Hematopoietic multipotent progenitor cell treated with erythropoietin and hydrocortisone succinate and interleukin-3 and kit ligand, for 17 days (in vitro differentiated cells): ENCODE measurements at places on chromosomes 12 and 14.

DNA sequence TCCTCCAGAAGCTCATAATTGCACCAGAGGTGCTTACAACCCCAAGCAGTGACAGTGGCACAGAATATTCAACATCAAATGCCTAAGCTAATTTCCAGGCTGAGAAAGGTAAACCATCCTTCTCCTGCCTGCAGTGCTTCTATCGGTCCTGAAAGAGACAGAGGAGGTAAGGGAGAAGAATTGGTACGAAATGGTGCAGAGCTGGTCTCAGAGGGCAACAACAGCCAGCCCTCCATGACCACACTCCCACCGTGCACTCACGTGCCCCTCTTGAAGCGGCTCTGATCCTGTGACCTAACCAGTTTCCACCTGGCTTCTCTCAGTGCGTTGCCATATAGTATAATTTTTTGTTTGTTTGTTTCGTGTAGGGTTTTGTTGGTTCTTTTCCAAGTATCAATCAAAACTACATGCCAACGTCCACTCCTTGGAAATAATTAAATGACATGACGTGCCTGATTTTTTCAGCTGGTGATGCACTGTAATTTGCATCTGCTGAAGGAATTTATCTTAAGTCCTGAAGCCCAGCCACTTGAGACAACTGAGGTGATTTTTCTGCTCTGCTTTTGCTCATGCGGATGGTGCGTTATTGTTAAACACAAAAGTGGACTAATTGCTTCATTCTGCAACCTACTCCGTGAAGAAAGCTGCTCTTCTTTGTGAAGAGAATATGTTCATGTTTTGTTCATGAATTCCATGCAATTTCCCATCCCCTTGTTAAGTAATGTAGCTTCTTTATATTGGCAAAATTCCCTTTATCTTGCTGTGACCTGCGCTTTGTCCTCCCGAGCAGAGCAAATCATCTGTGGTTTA is 1.3 kb upstream of the ATP2A2 start:
- no peak for DNase-seq

- no peak for DNase-seq
Observed at GRCh38 chr12:113889891-113890581, 76.1 kb downstream of the RBM19 start.

GRCh38 chr14:88007608-88008007 is 2.7 kb downstream of the GPR65 start:
- DNase-seq: no peak

DNA sequence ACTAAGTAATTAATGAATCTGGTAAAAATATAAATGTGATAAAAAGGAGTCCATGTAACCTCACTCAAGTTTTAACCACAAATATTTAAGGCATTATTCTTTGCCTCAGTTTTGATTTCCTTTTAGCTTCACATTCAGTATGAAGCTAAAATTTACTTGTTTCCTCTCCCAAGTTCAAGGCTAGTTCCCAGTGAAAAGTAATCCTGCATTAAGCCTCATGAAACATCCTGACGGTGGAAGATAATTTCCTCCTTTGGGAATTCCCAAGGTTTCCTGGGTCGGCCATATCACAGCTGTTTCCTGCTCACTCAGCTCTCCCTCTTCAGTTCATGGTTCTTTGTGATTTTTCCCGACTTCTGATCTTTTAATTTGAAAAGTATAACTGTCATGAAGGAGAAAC is 1256.8 kb upstream of the FLRT2 start:
- no peak for DNase-seq

GRCh38 chr12:122987086-122987951 is 6.8 kb downstream of the ARL6IP4 start:
- no peak for DNase-seq

DNA sequence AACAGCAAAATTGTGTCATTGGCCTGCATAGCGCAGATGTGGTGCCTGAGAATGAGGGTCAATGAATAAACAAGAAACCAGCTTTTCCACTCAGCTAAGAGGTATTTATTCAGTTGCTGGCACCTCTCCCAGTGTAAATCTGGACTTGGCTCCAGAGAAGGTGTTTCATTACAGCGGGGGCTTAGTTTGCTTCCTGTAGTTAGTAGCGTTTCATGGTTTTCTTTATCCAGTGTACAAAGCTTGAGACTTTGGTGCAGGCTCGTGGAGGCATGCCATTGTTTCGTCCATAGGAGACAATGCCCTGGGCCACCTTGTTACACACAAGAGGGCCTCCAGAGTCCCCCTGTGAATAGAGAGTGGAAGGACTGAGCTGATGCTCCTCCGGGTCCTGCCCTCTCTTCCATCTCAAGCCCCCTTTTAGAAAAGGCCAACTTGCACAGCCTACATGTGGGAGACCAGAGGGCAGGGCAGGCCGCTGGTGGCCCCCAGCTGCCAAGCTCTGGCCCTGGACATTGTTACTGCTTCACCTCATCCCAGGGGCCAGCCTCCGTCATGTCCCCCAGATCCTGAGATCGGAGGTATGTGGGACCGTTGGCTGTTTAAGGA is 3.0 kb downstream of the GZMB start:
- DNase-seq: no peak

GRCh38 chr14:102479107-102479506 is 30.5 kb downstream of the ANKRD9 start:
- no peak for DNase-seq

GRCh38 chr12:116299064-116299463 is 21.6 kb upstream of the MED13L start:
- no peak for DNase-seq

GRCh38 chr14:93688820-93689219 is 99.5 kb downstream of the PRIMA1 start:
- DNase-seq: no peak

DNA sequence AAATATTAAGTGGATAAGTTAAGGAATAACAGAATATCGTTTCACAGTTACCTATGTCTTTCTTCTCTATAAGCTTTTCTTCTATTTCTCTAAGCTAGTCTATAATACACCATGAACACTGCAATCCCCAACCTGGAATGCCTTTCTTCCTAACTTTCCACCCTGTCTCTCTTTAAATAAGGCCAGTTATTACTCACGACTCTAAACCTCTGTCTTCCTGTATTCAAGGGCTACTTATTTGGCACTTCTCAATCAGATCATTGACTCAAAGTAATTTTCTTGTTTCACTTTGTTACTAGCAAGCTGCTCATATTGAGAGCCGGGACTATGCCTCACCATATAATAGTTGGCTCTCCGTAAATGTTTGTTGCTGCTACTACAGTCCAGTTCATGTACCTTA is 13.5 kb downstream of the FERMT2 start:
- no peak for DNase-seq

- no peak for DNase-seq
Observed at GRCh38 chr14:53472306-53472705, 319.2 kb upstream of the DDHD1 start.

GRCh38 chr12:85798122-85798521 is 38.1 kb downstream of the RASSF9 start:
- no peak for DNase-seq
